ENCODE measurements at places on chromosomes 3 and 15.

- DNase-seq: no peak
Measured at GRCh38 chr3:51332156-51332555, 52.9 kb upstream of the MANF start.

- no peak for DNase-seq
Measured at GRCh38 chr3:8929860-8930259, 33.4 kb downstream of the RAD18 start.

- DNase-seq: no peak
Measured at GRCh38 chr15:63669074-63669473, 71.9 kb downstream of the FBXL22 start.

- peak; percentile 62 for DNase-seq
Measured at GRCh38 chr3:149808209-149808829, 4.7 kb upstream of the RNF13 start.

- no peak for DNase-seq
Measured at GRCh38 chr15:35934383-35935049, 388.6 kb upstream of the DPH6 start.

DNA sequence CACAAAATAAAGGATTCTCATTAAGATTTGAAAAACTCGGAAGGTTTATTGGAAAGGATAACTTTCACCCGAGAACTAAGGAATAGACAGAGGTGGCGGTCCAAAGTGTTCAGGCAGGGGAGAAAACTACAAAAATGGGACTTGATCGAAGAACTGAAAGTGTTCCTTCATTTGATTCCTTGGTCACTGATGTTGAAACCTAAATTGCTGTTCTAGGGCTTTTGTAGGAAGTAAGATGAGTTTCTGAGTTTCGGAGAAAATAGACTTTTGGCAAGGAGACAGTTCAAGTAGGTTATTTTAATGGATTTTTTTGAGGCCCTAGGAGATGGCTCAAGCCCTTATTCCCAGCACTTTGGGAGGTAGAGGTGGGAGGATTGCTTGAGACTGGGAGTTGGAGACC is 1.4 kb downstream of the TRIP4 start:
- DNase-seq: no peak

DNA sequence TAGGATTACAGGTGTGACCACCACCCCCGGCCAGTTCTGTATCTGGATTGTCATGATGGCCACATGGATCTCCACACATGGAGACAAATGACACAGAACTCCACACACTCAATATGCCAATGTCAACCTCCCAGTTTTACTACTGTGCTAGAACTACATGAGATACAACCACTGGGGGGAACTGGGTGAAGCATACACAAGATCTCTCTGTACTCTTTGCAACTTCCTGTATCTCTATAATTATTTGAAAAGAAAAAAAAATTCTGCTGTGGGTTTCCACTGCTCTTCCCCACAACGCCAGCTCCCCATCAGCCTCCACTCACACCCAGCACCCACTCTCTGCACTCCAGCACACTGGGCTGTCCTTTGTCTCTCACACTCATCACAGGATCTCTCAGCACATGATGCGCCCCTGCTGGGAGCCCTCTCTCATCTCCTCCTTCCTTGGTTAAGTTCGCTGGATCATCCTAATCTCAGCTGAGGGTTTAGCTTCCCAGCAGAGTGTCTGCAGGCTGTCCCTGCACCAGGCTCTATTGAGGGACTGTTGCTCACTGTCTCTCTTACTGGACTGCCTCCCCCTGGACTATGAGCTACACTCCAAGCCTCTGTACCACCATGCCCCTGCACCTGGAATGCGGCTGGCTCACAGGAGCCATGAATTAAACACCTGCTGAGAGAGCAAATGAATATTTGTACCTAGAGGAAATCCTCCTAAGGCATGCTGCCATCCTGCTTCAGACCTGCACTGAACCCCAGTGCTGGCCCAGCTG is 10.7 kb upstream of the RAB43 start:
- no peak for DNase-seq

- no peak for DNase-seq
Measured at GRCh38 chr3:170344971-170345370, 12.5 kb upstream of the SKIL start.

DNA sequence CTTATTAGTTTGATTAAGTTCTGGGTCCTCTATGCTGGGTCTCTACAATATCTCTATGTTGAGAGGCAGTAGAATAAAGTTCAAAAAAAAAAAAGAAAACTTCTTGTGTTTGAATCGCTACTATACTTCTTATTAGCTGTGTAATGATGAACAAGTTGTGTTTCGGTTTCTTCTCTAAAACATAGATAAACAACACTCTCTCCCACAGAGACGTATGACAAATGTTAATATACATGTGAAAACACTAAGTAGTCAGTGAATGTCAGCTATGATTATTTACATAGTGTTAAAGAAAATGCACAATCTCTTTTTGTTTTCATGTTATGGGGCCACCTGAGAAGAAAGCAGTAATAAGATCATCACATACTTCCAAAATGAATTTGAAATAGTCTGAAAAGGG is 45.3 kb downstream of the ACAP2 start:
- DNase-seq: no peak

GRCh38 chr3:141619450-141619849 is 118.6 kb upstream of the RNF7 start:
- DNase-seq: no peak

- DNase-seq: no peak
Measured at GRCh38 chr15:48798319-48798718, 12.6 kb downstream of the CEP152 start.

- no peak for DNase-seq
Measured at GRCh38 chr15:36331531-36332275, 247.7 kb upstream of the CDIN1 start.

DNA sequence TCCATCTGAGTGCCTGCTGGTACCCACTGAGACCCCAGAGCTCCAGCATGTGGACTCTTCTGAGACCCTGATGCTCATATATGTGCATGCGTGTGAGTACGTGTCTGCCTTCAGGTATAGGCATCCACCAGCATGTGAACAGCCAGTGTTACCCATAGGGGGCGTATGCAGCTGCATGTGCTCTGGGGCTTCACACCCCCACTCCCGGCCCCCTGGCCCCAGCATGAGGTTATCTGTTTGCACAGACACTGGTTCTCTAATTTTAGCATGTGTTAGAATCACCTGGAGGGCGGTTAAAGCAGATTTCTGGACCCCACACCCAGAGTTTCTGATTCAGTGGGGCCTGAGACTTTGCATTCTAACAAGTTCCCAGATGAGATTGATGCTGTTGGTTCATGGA is 824 bp upstream of the CILP start:
- DNase-seq: peak; percentile 46

DNA sequence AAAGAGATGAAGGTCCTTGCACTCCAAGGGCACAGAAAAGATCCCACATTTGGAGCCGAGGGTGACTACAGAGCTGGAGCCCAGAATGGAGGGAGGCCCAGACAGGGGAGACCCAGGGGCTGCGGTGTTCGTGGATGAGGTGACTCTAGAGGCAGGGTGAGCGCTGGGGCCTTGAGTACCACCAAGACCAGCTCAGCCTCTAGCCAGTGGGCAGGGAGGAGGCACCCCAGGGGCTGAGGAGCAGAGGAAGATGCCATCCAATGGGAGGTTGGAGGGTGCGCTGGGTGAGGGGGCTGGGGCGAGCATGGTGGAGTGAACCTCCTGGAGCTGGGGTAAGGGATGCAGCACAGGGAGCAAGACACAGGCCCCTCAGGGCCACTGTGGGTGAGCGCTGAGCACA is 13.3 kb downstream of the RRP9 start:
- no peak for DNase-seq

GRCh38 chr15:77183066-77183465 is 112.2 kb upstream of the TSPAN3 start:
- no peak for DNase-seq

DNA sequence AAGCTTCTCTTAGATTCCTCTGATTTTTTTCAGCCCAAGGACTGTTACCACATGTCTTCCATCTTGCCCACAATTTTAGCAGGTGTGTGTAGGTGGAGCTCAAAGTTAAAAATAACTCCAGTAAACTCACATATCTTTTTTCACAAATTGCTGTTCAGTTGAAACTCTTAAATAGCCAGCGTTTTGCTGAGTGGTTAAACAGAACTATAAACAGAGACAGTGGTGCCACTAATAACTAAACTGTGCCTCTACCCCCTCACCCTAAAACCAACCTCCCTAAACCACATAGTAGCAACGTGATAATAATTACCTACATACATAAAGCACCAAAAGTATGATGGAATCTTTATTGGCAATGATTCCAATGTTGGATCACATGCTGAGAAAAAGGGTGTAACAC is 525.1 kb downstream of the PDCD6IP start:
- DNase-seq: no peak

DNA sequence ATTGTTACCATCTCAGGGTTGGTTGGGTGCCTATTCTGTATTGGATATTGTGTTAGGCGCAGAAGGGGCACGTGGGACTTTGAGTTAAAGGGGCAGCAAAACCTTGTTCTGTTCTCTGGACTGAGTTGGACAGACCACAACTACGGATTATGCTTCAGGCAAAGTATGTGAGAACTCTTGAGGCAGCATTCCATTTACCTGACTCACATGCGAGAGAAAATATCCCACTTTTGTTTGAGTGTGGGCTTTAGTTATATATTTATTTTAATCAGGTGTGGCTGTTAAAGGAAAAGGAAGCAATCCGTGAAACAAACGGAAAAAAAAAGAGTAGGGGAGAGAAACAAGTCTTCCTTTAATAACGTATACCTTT is 627 bp upstream of the PLS1 start:
- DNase-seq: no peak

DNA sequence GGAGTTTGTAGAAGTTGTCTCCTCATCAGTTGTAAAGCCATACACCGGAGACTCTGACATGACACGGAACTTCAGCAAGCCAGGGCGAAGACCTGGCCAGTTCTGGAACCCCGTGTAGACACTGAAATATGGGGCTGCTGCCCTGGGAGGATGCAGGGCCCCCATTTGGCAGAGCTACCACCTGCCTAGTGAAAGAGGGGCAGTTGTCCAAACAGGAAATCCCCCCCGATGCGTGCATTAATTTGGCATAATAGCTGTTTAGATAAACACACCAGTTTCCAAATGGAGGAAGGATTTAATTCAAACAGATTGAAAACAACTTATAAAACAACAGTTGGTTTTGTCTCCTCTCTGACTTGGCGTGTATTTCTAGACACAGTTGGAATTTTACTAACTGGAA is 357.2 kb downstream of the GABRG3 start:
- no peak for DNase-seq
